Stimulated activated effector memory CD8-positive, alpha-beta T cell treated with anti-CD3 and anti-CD28 coated beads, Interleukin-12 subunit alpha, Interleukin-12 subunit beta, amount 100 ng/mL, for 72 hours (primary cell): ENCODE measurements at places on chromosomes 5 and 9.

DNA sequence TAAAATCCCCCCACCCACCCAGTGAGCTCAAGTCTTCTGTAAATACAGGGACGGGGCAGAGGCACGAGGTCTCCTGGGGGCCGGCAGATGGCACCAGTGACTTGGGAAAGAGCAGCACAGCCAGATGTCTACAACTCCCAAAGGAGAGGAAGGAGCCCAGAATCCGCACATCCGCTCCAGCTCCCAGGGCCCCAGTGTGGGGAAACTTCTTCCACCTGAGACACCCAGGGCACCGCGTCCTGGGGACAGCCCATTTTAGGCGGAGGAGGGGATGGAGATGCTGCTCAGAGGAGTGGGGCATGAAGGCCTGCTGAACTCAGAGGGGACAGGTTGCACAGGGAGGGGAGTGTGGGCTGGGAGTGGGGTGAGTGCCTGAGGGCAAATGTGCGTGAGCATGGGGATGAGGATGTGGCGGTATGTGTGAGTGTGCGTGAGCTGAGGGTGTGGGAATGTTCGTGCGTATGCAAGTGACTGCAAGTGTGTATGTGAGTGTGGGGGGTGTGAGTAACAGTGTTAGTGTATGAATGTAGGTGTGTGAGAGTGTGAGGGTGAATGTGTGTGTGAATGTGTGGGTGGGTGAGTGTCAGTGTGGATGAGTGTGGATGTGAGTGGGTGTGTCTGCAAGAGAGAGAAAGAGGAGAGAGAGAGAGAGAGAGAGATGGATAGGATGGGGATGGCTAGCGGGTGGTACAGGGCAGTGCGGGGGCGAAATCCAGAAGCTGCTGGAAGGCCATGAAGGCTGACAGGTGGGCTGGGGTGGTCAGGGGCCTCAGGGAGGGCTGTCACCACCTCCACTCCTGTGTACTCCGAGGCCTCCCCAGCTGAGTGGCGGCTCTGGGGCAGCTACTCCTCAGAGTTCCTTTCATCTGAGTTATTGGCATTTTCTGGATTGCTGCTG lies 63.5 kb downstream of the DUSP1 start:
- DNase-seq: no peak

GRCh38 chr9:114417511-114417910 lies 29.7 kb upstream of the AKNA start:
- DNase-seq: no peak

- DNase-seq: no peak
Observed at GRCh38 chr5:123471385-123471784, 40.6 kb upstream of the CSNK1G3 start.

DNA sequence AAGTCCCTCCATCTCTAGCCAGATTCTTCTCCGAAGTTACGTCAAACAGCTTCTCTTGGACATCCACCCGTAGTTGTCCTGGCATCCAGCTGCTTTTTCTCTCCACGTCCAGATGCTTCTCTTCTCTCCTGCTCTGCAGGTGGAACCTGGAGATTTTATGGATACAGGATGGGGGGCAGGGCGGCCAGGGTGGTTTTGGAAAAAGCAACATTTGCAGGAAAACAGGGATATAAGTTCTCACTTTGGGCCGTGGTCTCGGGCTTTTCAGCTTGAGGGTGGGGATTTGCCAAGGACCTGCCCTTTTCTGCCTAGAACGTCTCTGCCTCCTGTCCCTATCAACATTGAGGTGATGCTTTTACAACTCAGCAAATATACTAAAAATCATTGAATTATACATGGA lies 1941.6 kb upstream of the C9orf72 start:
- no peak for DNase-seq

DNA sequence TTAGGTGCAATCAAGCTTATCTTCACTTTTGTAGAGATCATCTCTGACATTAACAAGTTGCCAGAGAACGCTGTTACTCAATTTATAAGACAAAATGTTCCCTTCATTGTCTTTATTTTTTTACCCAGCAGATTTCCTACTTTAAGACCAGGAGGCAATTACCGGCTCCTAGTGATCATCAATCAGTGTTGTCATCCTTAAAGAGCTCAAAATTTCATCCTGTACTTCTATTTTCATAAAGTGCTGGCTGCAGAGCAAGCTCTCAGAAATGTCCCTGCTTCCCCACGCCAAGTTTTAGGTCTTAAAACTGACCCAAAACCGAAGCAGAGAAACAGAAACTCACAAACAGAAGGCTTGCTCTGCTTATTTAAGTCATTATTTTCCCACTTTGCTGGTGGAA lies 82.9 kb downstream of the PJA2 start:
- DNase-seq: no peak

DNA sequence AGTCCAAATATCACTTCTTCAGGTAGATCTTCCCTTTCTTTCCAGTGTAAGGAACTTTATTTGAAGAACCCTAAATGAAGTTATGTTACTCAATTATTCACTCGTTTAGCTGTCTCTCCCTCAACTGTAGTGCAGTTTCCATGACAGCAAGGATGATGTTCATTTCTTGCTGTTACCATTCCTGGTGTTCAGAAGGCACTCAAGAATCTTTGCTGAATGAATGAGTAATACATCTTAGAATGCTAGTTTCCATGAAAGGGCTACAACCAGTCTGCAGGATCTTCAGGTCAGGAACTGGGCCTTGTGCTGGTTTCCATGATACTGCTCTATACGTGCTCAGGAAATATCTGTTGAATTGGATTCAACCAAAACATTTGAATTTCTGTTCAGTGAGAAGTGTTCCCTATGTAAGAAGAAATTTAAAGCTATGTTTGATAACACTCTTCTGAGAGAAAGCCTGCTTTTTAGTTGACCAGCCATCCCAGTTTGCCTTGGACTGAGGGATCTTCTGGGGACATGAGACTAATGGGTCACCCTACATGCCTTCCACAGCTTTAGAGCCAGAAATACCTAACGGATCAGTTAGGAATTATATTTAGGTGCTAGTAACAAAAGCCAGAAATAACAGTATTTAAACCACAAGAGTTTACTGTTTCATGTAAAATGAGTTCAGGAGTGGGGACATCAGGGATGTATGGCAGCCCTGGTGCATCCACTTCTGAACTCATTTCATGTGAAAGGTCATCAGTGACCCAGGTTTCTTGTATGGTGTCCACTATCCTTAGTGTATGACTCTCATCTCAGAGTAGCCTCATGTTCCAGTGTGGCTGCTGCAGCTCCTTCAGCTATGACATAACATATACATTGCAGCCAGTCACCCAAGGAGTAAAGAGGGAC lies 500.1 kb upstream of the SGCD start:
- DNase-seq: no peak

DNA sequence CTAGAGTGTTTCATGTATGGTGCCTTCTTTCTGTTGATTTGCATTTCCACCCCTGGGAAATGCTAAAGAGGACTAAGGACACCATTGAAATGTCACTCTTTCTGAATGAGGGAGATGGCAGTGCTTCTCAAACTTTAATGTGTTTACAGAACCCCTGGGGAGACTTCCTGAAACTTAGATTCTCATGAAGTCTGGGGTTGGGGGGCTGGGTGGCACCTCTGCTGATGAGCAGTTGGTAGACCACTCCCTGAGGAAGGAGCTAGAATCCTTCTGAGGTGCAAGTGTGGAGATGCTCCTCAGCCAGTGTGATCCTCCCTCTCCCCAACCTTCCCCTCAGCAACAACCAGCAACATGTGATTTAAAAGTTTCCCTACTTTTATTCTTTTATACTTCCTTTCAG lies 546.8 kb downstream of the LRRC70 start:
- no peak for DNase-seq

DNA sequence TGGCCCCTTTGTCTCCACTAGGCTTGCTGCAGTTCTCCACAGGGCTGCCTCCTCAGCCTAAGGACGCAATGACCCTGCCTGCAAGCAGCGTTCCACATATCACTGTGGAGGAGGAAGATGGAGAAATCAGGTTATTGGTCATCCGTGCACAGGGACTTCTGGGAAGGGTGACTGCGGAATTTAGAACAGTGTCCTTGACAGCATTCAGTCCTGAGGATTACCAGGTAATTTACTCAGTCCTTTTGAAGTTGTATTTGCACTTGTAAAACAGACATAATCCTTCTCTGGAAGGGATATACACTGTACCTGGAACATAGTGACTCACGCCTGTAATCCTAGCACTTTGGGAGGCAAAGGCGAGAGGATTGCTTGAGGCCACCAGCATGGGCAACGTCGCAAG lies 116.6 kb downstream of the ADGRV1 start:
- DNase-seq: no peak

DNA sequence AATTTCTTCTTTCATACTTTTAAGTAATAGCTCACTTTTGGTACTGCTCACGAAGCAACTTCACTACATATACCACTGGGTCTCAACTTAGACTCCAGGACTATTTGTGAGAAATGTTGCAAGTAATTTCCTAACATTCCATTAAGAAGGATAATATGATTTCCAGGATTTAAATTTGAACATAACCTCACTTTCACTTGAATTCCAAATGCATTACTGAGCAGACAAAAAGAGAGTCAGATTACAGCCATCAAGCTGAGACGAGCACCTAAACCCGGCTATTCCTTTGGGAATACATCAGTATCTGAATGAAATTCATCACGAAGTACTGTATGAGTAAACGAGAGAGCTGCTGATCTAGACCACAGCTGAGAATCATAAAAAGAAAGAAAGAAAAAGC lies 47.3 kb downstream of the LIFR start:
- no peak for DNase-seq

DNA sequence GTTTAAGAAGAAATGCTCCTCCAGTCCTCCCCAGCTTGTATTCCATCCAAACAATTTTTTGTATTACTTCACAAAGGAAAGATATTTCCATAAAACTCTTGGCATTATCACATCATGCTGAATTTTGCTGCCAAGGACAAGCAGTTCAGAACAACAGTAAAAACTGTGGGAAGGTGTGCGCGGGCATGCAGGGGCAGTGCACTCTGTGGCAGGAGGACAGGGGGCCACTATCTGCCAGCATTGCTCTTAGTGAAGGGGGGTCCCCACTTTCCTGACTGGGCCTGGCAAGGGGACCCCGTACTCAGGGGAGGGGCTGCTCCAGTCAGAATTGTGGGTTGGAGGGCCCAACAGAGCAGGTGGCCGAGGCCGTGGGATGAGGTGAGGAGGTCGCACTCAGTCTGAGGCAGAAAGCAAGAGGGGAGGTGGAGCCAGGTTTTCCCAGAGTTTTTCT lies 32.8 kb downstream of the ANGPTL2 start:
- DNase-seq: no peak

DNA sequence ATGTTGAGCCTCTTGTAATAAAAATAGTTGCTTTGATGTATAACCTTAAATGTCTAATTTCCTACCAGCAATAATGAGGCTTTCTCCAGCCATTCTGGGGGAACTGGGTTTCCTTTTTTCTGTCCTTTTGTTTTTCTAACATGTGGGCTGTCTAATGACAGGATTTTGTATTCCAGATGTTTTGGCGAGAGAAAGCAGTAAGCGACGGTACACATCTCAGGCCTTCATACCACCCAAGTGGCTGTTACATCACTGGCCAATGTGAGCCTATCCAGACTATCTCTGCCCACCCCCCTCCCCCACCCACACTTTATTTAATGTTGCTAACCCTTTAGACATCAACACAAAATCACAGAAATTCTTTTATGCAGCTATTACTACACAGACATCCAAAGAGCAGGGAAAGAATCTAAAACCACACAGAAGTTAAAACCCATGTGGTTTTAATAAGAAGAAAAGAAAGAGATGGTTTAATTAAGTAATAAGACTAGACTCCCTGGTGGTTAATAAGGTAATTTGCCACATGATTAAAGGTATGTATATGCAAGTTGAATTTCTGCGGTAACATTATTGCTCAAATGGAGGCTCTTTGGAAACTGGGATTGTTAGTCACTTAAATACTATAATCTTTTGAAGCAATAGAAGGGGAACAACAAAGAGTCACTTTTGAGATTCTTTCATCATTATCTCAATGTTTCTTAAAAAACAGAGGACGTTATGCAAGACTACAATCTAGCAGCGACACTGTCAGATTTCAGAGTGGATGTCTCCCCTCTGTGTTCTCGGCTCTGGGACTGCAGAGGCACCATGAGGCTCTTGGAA lies 365.1 kb downstream of the ENC1 start:
- DNase-seq: no peak

DNA sequence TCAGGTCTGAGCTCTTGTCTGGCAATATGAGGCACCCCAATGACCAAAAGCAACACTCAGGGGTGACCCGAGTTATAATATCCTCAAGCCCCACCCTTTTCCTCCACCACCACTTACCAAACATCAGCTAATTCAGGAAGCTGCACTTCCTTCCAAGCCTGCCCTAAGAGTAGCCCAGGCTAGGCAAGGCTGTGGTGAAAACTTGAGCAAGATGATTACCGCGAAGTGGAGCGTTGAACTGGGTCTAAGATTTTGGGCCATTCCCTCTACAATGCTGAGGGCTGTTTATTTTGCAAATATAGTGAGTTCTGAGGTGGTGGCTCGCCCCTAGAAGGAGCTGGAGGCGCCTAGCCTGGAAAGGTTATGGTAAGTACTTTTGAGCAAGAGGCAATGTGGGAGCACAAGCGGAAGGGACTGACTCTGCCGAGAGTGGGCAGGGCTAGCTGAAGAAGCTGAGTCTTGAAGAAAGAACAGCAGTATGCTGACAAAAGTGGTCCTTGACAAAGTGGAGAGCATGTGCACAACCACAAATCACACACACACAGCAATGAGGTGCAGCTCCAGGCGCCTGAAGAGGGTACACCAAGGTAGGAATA lies at the start of gene HK3:
HK3 (minus strand) TSS at position 51 of the 596 bp plus-strand sequence. CDS start 3,187 bp downstream, outside the sequence.
- no peak for DNase-seq

DNA sequence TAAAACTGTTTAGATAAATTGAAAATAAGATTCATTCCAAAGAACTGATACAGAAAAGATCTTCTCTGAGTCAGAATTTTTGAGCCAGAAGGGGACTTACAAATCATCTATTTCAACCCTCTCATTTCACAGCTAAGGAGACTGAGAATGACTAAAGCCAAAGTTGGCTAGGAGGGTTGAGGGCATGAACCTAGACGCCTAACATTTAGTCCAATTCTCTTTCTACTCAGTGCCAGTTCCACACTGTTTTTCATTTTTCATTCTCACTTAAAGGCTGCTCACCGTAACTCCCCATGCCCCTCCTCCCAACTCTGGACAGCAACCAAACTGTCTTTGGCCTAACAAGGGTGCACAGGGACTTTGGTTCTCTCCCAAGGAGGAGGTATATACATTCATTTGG lies 364.0 kb downstream of the NDUFS4 start:
- no peak for DNase-seq

GRCh38 chr9:82116556-82116955 lies 128.0 kb downstream of the SPATA31D1 start:
- no peak for DNase-seq

GRCh38 chr5:134515801-134516200 lies 9.7 kb upstream of the JADE2 start:
- no peak for DNase-seq

DNA sequence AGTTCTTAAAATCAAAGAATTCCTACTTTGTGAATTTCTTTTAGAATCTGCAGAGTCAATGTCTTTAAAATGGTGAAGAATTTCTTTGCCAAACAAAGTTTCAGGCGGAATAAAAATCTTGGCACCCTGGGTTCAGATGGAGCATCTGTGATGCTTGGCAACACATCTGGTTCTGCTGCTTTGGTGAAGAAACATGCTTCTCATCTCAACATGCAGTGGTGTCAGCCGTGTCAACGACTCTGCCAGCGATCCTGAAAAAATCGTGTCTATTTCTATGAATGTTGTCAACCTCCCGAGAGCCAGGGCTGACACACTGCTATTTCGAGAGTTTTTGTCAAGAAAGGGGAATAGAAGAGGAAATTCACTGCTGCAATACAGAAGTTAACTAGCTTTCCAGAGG lies 151.5 kb downstream of the SLF1 start:
- DNase-seq: no peak

- no peak for DNase-seq
Observed at GRCh38 chr5:132267166-132267739, 9.8 kb downstream of the PDLIM4 start.
